H1 (cell line): ENCODE measurements at places on chromosomes 6 and 20.
A peak's percentile ranks its signal among the peaks of the same experiment; 100 is the strongest.

- no peak for DNase-seq
Observed at GRCh38 chr6:81049425-81050042, 702.9 kb downstream of the TENT5A start.

DNA sequence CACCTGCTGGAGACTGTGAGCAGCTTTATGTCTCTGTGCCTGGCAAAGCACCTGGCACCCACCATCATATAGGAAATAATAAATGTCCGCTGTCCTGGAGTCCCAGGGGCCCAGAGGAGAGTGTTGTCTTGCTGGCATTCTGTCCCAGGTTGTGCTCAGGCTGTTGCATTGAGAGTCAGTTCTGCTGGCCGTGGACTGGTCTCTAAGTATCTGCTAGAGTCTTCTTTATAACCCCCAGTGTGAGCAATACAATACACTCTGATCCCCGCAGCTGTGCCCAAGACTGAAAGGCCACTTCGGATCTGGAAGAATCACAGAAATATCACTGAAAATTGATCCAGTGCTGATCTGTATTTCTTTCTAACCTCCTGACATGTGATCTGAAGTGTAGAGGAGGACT lies 38.3 kb upstream of the HINT3 start:
- no peak for DNase-seq

- DNase-seq: no peak
Observed at GRCh38 chr20:13788167-13788834, 3.5 kb downstream of the NDUFAF5 start.

- no peak for DNase-seq
Observed at GRCh38 chr6:116327803-116328527, 42.8 kb upstream of the DSE start.

DNA sequence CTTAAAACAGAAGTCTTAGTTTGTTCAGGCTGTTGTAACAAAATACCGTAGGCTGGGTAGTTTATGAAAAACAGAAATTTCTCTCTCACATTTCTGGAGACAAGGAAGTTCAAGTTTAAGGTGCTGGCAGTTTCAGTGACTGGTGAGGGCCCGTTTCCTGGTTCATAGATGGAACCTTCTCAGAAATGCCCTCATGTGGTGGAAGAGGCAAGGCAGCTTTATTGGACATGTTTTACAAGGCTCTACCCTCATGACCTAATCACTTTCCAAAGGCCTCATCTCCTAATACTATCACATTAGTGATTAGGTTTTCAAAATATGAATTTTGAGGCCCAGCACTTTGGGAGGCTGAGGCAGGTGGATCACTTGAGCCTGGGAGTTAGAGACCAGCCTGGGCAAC lies 2.4 kb downstream of the HEBP2 start:
- no peak for DNase-seq

GRCh38 chr6:160069050-160069454 lies 52.6 kb upstream of the SLC22A1 start:
- no peak for DNase-seq

GRCh38 chr6:150579611-150580010 lies 20.1 kb upstream of the PLEKHG1 start:
- DNase-seq: no peak

DNA sequence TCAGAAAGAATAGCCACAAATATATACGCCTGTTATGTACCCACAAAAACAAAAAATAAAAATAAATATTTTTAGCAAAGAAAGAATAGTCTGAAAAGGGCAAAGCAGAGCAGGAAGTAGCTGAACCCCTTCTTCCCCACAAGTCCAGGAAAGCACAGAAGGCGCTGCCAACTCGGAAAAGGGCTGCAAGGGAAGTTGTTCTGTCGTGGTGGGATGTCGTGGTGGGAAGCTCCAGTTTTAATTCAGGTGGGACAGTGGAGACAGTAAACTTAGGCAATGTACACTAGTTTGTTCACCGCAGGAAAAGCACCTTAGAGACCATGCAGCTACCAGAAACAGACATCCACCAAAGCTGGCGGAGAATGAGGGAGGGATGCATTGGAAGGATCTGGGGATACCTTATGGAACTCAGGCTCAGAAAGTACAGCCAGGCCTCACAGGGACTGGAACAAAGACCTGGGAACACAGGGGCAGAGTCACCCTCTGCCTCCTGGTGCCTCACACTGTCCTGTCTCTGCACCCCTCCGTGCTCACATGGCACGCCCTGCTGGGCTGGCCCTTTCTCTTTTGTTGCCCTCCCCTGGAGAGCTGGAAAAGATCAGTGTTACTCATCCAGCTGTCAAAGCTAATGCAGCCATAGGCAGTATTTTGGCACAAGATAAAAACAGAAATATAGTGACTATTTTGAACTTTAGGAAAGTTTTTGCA lies 3.3 kb upstream of the APMAP start:
- peak; percentile 31 for DNase-seq
